ENCODE measurements at places on chromosomes 12 and 14. TPM values are rescaled to one million over a fixed set of nuclear protein-coding genes. Genes with fewer than 3 reads are reported as not detected.

GRCh38 chr12:63353559-63353958, 202.6 kb upstream of the AVPR1A start:
- H3K4me1 ChIP-seq, result no peaks in the 10 kb centered on the region
- H3K4me3 ChIP-seq, result no peak overlapping the region
- H3K27me3 ChIP-seq, result no peaks in the 10 kb centered on the region
- no peak overlapping the region for H3K27ac ChIP-seq

- no peak for DNase-seq
- no peak overlapping the region for H3K4me3 ChIP-seq
- H3K27ac ChIP-seq, result no peak overlapping the region
- H3K4me1 ChIP-seq, result no peaks in the 10 kb centered on the region
- H3K36me3 ChIP-seq, result no peaks in the 10 kb centered on the region
- no peaks in the 10 kb centered on the region for H3K27me3 ChIP-seq
These were observed 6.7 kb upstream of the RPS6KA5 start for GRCh38 chr14:91067186-91067585.

PTGER2 gene
- 5.1 TPM for total RNA-seq

- no peaks in the 10 kb centered on the region for H3K27me3 ChIP-seq
- no peaks in the 10 kb centered on the region for H3K36me3 ChIP-seq
- H3K27ac ChIP-seq, result no peak overlapping the region
- DNase-seq, result no peak
- H3K4me3 ChIP-seq, result no peak overlapping the region
- H3K4me1 ChIP-seq, result peaks cover 5% of the 10 kb centered on the region
These were observed 20.9 kb downstream of the SYNE3 start for GRCh38 chr14:95495538-95496025.

SLC25A21 gene
- 0.65 TPM for total RNA-seq

JPH4 gene
- 1.5 TPM for total RNA-seq
